CD8-positive, alpha-beta memory T cell (primary cell): ENCODE measurements at places on chromosomes 4 and X. TPM values are rescaled to one million over a fixed set of nuclear protein-coding genes. Genes with fewer than 3 reads are reported as not detected.

DNA sequence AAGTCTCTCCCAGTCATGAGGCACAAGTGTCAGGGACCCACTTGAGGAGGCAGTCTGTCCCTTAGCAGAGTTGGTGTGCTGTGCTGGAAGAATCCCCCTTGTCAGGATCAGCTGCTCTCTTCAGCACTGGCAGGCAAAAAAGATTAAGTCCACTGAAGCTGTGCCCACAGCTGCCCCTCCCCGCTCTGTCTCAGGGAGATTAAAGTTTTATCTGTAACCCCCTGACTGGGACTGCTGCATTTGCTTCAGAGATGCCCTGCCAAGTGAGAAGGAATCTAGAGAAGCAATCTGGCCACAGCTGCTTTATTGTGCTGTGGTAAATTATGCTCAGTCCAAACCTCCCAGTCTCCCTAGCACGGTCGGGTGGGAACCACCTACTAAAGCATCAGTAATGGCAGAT lies 37.4 kb upstream of the HEPH start:
- H3K27ac ChIP-seq: no peak overlapping the region
- H3K4me1 ChIP-seq: no peaks in the 10 kb centered on the region
- H3K4me3 ChIP-seq: no peak overlapping the region
- DNase-seq: no peak

GRCh38 chrX:118345464-118346257 lies at the start of gene WDR44:
Gene WDR44, plus strand, starts transcription at chrX:118346106. Its CDS starts 398 bp downstream, at chrX:118346504.
- H3K27me3 ChIP-seq: no peaks in the 10 kb centered on the region
- no peaks in the 10 kb centered on the region for H3K36me3 ChIP-seq
- H3K4me1 ChIP-seq: peaks cover 25% of the 10 kb centered on the region
- DNase-seq: peak; percentile 96
- peak within 1 kb of the TSS; percentile 88 for H3K27ac ChIP-seq

TBX22 gene
- not detected for total RNA-seq

FMR1NB gene
- not detected for total RNA-seq

GRCh38 chrX:109797311-109797975 lies 64.4 kb upstream of the ACSL4 start:
- no peak overlapping the region for H3K4me3 ChIP-seq
- no peak overlapping the region for H3K27ac ChIP-seq
- no peaks in the 10 kb centered on the region for H3K27me3 ChIP-seq
- no peak for DNase-seq

GRCh38 chr4:7371210-7371941 lies 63.4 kb downstream of the PSAPL1 start:
- no peak overlapping the region for H3K27ac ChIP-seq
- DNase-seq: no peak
- no peaks in the 10 kb centered on the region for H3K27me3 ChIP-seq
- no peaks in the 10 kb centered on the region for H3K4me1 ChIP-seq
- H3K36me3 ChIP-seq: no peaks in the 10 kb centered on the region

- H3K27ac ChIP-seq: no peak overlapping the region
- no peak overlapping the region for H3K4me3 ChIP-seq
- H3K4me1 ChIP-seq: no peaks in the 10 kb centered on the region
These were observed 205.5 kb upstream of the NUDT6 start for GRCh38 chr4:123127875-123128274.

- H3K4me3 ChIP-seq: peak overlapping the region; percentile 45
- H3K27me3 ChIP-seq: no peaks in the 10 kb centered on the region
- DNase-seq: no peak
- H3K36me3 ChIP-seq: no peaks in the 10 kb centered on the region
- peak overlapping the region; percentile 72 for H3K27ac ChIP-seq
These were observed 24.8 kb downstream of the ZFYVE28 start for GRCh38 chr4:2393353-2394270.

GRCh38 chrX:23374291-23374690 lies 39.6 kb downstream of the PTCHD1 start:
- no peak overlapping the region for H3K4me3 ChIP-seq
- H3K27ac ChIP-seq: no peak overlapping the region
- no peaks in the 10 kb centered on the region for H3K36me3 ChIP-seq
- DNase-seq: no peak

- no peaks in the 10 kb centered on the region for H3K4me1 ChIP-seq
- DNase-seq: no peak
- H3K4me3 ChIP-seq: no peak overlapping the region
- no peaks in the 10 kb centered on the region for H3K36me3 ChIP-seq
These were observed 4.8 kb downstream of the ADAMTS3 start for GRCh38 chr4:72564184-72564583.

DNA sequence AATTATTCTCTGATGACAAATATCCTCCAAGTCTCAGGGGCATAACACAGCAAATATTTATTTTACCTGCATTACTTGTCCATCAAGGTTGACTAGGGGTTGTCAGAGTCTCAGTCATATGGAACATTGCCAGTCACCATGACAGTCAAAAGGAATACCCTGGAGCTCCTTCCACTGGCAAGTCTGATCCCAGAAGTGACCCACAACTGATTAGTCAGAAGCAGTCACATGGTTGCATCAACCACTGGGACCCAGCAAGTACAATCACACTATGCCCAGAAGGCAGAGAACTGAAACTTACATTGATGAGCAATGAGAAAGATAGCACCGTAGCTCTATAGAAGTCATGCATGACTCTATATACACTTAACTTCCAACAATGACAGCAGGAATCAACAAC lies 41.9 kb upstream of the SOD3 start:
- no peak for DNase-seq
- H3K4me1 ChIP-seq: no peaks in the 10 kb centered on the region
- H3K4me3 ChIP-seq: no peak overlapping the region
- H3K27me3 ChIP-seq: no peaks in the 10 kb centered on the region

DNA sequence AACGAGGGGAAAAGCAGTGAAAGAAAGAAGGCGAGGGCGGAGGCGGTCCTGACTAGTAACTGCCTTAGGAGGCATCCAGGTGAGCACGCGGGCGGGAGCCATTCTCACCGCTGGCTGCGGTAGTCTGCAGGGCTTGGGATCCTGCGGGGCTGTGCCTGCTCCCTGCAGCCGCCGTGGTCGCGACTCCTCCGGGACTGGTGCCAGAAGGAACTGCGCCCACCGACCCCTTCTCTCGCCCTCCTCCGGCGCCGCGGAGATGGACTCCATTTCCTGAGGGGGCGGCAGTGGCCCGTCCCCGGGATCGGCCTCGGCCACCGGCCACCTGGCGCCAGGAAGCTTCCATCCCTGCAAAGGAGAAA lies 543 bp downstream of the NFXL1 start:
- H3K36me3 ChIP-seq: no peaks in the 10 kb centered on the region
- H3K4me3 ChIP-seq: peak overlapping the region; percentile 95
- H3K4me1 ChIP-seq: peaks cover 13% of the 10 kb centered on the region
- H3K27me3 ChIP-seq: no peaks in the 10 kb centered on the region

DNA sequence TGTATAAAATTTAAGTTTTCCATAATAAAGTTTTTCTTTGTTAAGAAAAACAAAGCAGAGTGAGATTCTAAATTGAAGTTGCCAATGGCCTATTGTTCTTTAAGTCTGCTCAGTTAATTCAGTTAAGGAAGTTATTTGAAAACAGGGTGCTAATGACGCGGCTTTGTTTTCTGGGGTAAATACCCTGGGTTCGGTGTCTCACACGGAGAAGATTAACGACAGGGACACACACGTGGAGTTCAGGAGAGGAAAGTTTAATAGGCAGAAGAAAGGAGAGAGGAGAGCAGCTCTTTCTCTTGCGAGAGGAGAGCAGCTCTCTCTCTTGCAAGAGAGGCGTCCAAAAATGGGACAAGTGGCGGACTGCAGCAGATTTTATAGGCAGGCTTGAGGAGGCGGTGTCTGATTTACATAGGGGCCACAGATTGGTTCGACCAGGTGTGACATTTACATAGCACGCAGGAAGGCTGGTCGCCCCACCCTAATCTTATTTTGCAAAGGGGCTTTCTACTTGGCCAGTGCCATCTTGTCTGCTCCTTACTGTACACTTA lies 9.6 kb downstream of the CA5B start:
- DNase-seq: no peak
- H3K4me3 ChIP-seq: no peak overlapping the region
- peaks cover 51% of the 10 kb centered on the region for H3K4me1 ChIP-seq
- no peaks in the 10 kb centered on the region for H3K27me3 ChIP-seq
- no peak overlapping the region for H3K27ac ChIP-seq

GRCh38 chr4:2624782-2625530 lies 88.5 kb downstream of the FAM193A start:
- H3K4me1 ChIP-seq: no peaks in the 10 kb centered on the region
- no peak overlapping the region for H3K4me3 ChIP-seq
- no peak for DNase-seq

DNA sequence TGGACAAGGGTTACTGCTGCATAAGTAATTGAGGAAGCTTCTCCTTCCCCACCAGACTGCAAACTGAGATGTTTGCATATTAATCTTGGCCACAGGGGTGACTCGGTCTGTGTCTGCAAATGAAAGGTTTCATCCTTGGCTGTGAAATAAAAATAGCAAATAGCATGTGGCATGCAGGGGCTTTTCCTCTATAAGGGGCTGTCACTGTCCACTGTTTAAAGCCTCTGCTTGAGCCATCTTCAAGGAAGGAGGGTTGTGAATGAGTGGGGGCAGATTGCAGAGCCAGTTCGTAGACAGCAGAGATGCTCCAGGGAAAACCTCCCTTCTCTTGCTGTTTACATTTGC lies 33.3 kb downstream of the TMSB4X start:
- no peak overlapping the region for H3K4me3 ChIP-seq
- H3K27ac ChIP-seq: no peak overlapping the region
- H3K27me3 ChIP-seq: no peaks in the 10 kb centered on the region
- DNase-seq: no peak
- peaks cover 54% of the 10 kb centered on the region for H3K4me1 ChIP-seq

- DNase-seq: no peak
- no peaks in the 10 kb centered on the region for H3K36me3 ChIP-seq
- H3K27me3 ChIP-seq: no peaks in the 10 kb centered on the region
- H3K27ac ChIP-seq: no peak overlapping the region
These were observed 655.3 kb upstream of the FRG1 start for GRCh38 chr4:189285377-189285776.

DNA sequence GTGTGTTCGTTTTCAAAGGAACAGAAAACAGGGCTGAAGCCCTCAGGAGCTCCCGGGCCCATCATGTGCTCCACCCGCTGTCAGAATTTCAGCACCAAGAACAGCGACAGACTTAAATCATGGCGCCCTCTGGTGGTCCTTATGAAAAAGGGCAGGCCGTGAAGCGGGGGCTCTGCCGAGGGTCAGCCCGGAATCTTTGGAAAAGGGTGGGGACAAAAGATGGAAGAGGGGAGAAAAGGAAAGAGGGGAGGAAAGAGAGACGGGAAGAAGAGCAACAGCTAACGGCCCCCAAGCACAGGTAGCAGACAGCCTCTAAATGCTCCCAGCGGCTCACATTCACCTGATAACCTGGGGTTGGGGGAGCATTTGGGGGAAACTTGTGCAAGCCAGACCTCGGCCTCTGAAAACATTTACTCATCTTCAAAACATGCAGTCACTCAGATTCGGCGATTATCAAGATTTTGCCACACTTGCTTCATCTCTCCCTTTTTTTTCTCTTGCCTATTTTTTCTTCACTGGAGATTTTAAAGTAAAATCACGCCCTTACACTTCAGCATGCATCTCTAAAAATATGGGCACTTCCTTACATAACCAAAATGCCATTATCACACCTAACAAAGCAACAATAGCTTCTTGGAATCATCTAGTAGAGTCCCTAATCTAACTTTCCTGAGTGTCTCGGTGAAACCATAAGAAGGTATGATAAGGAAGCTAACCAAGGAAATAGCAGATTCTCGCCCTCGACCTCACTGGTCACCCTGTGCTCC lies 28.1 kb upstream of the MAN2B2 start:
- no peak overlapping the region for H3K27ac ChIP-seq
- H3K36me3 ChIP-seq: no peaks in the 10 kb centered on the region
- no peaks in the 10 kb centered on the region for H3K27me3 ChIP-seq
- H3K4me3 ChIP-seq: no peak overlapping the region

- no peak overlapping the region for H3K4me3 ChIP-seq
- H3K4me1 ChIP-seq: no peaks in the 10 kb centered on the region
These were observed 355.5 kb downstream of the KCNIP4 start for GRCh38 chr4:21592970-21593670.

ADH1A gene
- not detected for total RNA-seq

DNA sequence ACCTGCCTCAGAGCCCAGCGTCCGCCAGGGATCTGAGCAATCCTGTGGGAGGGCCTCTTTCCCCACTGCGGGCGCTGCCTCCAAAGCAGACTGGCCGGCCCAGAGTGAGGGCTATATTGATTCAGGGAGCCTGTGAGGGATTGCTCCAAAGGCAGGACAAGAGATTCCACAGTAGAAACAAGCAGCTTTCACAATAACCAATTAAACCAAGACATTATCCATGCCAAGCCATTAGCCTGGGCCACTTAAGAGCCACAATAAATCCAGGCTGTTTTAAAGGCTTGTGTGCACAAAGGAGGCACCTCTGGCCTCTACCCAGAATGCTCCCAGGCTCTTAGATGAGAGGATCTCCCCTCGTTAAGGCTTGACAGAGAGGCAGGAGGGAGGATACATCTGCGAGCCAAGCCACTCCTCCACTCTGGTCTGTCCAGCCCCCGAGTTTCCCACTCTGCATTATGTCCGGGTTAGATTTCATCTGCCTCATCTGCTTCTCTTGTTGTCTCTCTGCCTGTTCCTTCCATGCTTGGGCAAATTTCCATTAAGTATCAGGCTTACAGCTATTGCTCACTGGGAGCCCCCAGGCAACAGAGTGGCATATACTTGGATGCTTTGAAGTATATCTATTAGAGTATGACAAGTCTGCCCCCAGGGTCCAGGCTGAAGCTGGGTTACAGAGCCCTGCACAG lies 357.9 kb downstream of the UNC5C start:
- H3K36me3 ChIP-seq: no peaks in the 10 kb centered on the region
- peaks cover 6% of the 10 kb centered on the region for H3K4me1 ChIP-seq
- H3K27ac ChIP-seq: no peak overlapping the region
- no peak for DNase-seq
- no peaks in the 10 kb centered on the region for H3K27me3 ChIP-seq
- H3K4me3 ChIP-seq: no peak overlapping the region

DNAAF6 gene
- total RNA-seq: not detected

DNA sequence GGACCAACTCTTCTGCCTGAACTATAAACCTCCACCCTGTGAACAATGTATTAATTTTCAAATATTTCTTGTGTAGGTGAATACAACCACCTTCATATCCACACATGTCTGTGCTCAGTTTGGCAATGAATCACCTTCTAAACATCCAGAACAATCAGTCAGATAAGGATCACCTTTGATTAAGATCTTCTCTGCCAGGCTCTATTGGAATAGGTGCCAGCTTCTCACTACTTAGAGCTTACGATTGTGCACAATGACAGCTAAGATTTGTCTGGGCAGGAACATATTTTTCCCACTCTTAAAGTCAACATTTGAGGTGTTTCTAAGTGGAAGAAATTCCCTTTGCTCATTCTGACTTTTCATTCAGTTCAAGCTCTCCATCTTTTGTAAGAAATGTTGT lies 237.2 kb downstream of the IL1RAPL2 start:
- no peaks in the 10 kb centered on the region for H3K4me1 ChIP-seq
- no peaks in the 10 kb centered on the region for H3K27me3 ChIP-seq
- no peaks in the 10 kb centered on the region for H3K36me3 ChIP-seq

DNA sequence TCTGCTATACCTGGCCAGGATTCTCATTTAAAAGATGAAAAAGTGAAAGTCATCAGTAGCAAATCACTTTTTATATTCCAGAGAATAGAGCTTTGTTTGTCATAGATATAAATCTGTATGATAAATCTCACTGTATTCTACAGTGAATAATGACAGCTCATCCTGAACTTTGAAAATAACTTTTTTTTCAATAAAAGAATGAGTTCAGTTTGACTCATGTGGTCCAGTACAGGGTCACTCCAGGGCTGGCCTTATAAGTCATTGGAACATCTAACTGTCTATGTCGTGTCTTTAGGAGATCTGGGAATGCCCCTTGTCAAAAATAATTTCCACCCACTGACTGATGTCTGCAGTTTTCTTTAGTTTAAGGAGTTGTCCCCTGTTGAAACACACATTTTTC lies 18.5 kb upstream of the CXCL8 start:
- H3K36me3 ChIP-seq: no peaks in the 10 kb centered on the region
- DNase-seq: no peak
- no peaks in the 10 kb centered on the region for H3K27me3 ChIP-seq
- H3K4me1 ChIP-seq: no peaks in the 10 kb centered on the region
- H3K27ac ChIP-seq: no peak overlapping the region
